Eye (tissue), 1 donor: ENCODE measurements at places on chromosomes 13 and 19.

GRCh38 chr19:38735257-38735686 lies 9.0 kb downstream of the CAPN12 start:
- peak; percentile 56 for DNase-seq

DNA sequence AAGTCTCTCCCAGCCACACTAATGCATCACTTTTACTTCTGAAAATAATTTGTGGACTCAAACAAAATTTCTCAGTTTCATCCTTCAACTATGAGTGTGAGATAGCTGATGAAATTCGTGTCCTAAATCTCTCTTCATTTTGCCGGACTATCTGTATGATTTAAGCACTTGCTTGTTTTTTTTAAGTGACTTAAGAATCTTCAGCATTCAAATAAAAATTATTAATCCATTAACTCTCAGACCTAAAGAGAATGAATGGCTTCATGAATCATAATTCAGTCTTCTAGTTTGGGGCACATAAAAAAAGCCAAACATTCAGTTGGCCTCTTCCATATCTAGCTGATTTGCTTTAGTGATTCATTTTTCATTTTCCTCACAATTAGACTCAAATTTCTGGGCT lies 579.5 kb downstream of the DCT start:
- DNase-seq = no peak

DNA sequence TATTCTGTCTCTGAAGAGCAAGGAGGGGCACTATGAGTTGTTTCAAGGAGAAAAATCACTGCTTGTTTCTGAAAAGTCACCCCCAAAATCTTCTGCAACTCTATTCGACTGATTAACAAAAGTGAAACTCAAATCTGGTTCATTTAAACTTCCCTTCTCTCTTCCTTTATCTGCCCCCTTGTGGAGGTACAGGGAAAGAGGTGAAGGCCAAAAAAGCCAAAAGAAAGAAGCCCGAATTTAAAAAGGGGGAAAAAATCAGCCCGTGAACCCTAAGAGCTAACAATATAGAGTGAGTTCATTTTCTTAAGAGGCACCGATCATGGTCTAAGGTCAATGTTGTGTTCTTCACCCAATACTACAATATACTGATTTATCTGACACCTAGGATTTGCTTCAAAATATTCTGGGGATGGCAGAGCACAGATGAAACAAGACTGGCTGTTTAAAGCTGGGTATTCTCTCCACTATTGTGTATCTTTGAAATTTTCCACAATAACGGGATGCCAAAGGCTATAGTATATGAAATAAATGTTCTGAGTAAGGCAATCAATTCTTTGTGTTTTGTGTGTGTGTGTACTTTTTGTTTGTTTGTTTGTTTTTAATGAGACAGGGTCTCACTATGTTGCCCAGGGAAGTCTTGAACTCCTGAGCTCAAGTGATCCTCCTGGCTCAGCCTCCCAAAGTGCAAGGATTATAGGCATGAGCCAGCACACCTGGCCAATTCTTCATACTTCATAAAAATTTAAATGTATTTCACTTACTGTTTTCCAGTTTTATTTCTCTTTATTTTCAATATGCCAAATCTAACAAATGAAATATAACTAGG lies 55.0 kb upstream of the EEF1AKMT1 start:
- DNase-seq = peak; percentile 84

GRCh38 chr13:49292742-49293486 lies 45.2 kb downstream of the CDADC1 start:
- DNase-seq = peak; percentile 75

- DNase-seq = no peak
Measured at GRCh38 chr19:18665771-18666202, 17.7 kb upstream of the CRTC1 start.

- DNase-seq = no peak
Measured at GRCh38 chr19:33325920-33326319, 23.6 kb upstream of the CEBPA start.

- no peak for DNase-seq
Measured at GRCh38 chr13:64477146-64477545, 2753.0 kb downstream of the PCDH9 start.

DNA sequence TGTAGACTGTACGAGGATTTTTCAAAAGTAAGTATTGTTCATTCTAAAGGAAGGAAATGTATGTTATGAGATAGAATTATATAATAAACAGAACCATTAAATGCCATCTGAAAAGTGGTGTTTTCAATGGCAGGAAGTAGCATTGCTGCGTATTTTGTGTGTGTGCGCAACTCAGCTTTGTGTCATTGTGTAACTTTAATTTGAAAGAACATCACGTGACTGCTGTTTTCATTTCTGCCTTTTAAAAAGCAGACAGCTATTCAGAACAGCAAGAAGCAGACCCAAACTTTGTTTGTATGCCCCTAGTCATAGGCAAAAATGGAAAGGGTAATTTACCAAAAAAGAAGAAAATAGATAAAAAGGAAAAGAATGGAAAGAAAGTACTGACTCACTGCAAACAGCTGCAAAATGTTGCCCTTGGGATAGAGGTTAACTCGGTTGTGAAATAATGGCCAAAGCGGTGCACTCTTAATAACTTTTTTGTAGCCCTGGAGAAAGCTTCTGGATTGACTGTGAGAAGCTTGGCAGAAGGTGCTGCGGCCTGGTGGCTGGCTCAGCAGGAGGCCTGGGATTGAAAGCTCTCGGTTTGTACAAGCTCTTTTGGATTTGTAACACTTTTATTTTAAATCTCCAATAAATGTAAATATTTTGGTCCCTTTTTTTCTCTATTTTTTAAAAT lies 97.3 kb downstream of the GGACT start:
- no peak for DNase-seq

- peak; percentile 85 for DNase-seq
Measured at GRCh38 chr13:20197361-20197834, 4.7 kb upstream of the GJB2 start.

GRCh38 chr19:58305932-58306323 lies 751 bp downstream of the ERVK3-1 start:
- no peak for DNase-seq

- DNase-seq = peak; percentile 72
Measured at GRCh38 chr19:4811328-4812131, 20.0 kb downstream of the TICAM1 start.

GRCh38 chr19:45253396-45254027 lies 2.4 kb downstream of the MARK4 start:
- DNase-seq = no peak

DNA sequence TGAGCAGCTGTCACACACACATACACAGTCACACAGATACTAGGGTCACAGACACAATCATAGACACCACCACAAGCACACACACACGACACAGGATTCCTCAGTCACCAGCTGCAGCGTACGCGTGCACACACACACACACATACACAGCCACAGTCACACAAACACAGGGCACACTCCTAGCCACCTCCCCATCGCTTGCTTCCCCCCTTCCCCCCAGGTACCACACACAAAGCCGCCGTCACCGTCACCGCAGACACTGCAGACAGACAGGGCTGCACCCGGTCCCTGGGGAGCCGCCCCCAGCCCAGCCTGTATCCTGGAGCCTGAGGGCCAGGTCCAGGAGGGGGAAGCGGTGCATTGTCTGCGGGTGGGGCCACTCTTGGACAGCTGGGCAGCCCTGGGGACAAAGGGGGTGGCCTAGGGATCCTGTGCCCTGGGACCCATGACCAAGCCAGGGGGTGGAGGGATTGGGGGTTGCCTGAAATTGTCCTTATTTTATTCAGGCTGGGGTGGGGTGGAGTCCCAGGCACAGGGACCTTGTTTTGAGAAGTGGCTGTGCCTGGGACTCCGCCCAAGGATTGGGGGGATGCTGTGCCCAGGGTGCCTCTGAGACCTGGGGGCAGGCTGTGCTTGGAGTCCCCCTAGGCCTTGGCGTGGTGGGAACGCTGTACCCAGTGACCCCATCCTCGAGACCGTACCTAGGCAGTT lies 957 bp downstream of the NUMBL start:
- DNase-seq = peak; percentile 56

GRCh38 chr13:20414546-20415305 lies 110.9 kb downstream of the CRYL1 start:
- peak; percentile 73 for DNase-seq

DNA sequence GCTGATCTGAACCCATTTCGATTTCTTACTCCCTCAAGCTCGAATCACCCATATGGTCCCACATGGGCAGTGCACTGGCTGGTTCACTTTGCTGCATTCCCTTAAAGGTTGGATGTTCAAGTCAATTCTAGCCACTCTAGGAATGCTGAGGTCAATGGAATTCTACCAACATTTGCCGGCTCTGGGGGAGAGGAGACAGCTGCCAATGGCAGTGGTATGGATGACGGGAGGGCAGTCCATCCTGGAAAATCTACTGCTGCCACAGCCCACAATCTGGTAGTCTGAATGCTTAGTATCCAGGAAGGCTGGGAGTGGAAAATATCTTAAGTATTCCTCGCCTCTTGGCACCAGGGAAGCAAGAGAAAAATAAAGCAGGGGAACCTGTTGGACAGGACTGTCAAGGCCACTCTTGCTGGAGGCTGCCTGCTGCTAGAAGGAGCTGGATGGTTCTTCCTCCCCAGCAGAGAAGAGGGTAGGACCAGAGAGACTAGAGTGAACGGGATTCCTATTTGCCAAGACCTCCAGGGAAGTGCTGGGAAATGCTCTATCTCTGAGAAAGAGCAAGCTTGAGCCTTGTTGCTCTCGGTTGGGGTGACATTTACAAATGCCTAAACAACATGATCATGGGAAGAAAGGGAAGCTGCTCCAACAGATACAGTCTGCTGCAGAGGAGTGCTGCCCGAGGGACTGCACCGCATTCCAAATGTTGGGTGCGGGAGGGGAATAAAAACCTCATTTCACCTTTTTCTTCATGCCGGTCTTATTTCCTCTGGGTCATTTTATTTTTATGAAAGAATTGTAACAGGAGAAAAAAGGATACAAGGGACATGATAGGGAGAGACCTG lies 20.7 kb upstream of the HMGB1 start:
- DNase-seq = peak; percentile 26

- no peak for DNase-seq
Measured at GRCh38 chr19:16876904-16877361, 11.9 kb upstream of the F2RL3 start.

GRCh38 chr13:106286811-106287210 lies 248.7 kb downstream of the EFNB2 start:
- no peak for DNase-seq

DNA sequence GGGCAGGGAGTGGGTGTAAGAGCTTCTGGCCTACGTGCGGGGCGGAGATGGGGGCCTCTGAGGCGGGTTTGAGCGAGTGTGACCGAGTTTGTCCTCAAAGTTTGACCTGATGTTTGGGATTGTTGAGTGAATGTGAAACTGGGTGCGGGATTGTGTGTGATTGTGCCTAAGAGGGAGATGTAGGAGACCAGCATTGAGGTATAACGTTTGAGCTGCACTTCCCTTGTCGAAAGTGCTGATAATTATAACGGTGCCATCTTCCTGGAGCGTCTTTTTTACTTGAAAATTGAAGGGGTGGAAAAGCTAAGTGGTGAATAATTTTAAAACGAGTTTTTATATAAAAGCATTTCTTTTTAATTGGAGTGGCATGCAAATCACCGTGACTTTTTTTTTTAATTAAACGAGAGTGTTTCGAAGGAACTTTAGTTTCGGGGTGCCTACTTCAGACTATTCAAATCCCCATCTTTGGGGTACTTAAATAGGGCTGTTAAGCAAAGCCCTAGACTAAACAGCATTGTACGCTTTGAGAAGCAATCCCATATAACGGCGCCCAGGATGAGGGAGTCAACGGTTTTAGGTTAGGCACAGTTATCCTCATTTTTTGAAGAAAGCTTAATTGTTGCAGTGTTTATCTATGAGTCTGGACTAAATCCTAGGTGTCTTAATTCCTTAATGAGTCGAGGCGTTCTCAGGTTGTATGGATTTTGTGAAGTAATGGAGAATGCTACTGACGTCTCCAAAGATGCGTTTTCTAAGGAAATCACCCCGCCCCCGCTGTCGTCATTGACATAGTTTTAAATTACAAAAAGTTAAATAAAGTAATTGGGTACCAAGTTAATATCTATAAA lies 594 bp downstream of the ZNF146 start:
- peak; percentile 76 for DNase-seq

- DNase-seq = no peak
Measured at GRCh38 chr13:40933508-40934204, 85.5 kb downstream of the ELF1 start.

DNA sequence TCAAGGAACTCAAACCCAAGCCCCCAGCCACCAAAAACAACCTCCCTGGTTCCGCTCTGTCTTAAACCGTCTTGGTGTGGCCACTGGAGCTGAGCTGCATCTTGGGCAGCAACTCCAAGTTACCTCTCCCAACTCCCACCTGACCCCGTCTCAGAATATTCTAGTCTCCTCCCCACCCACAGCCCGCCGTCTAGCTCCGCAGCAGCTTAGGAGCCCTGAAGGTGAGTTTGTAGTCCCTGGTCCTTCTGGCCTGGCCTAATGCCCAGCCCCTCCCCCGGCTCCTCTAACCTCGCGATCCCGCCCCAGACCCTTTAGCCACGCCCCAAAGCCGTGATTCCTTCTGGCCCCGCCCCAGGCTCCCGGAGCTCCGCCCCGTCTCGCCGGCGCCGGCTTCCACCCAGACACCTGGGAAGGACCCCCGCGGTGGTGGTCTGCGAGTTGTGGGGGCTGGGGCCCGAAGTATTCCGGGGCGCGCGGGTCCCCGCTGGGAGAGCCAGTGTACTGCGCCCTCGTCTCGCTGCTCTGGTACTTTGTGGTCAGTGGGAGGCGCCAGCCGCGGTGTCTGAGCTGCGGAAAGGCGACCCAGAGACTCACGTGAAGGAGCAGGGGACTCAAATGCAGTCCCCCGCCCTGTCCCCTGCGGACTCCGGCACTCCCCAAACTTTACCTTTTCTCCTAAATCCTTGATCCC lies 2.5 kb upstream of the LHB start:
- DNase-seq = peak; percentile 64

GRCh38 chr19:23913931-23914330 lies 755 bp upstream of the ZNF726 start:
- no peak for DNase-seq

DNA sequence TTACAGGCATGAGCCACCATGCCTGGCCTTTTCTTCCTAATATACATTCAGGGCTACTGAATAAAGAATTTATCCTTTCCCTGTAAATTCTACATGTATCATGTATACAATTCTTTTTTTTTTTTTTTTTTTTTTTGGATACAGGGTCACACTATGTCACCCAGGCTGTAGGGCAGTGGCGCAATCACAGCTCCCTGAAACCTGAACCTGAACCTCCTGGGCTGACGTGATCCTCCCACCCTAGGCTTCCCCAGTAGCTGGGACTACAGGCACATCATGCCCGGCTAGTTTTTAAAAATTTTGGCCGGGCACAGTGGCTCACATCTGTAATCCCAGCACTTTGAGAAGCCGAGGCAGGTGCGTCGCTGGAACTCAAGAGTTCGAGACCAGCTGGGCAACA lies 6.5 kb upstream of the SLC44A2 start:
- no peak for DNase-seq

DNA sequence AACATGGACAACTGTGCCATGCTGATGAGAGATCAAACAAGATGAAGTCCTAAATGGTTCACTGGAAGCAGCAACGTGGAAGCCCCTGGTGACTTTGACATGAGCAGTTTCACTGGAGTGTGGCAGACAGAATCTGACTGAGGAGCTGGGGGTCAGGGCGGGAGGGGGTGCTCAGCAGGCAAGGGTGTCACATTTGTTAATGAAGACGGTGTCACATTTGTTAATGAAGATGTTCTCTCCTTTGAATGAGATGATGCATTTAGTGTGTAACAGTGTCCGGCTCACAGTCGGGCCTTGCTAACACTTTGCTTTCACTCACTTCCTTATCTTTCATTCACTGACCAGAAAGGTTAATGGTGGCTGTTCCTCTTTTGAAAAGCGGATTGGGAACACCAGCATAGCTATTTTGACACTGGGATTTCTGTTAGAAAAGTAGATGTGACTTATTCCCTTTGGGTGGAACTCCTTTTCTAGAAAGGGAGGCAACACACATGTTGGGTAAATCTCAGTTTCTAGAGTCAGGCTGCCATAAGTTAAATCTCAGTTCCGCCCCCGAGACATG lies 693.7 kb downstream of the UQCRFS1 start:
- DNase-seq = no peak
